ENCODE measurements at places on chromosomes 1 and 21.

GRCh38 chr1:229300099-229300757, 29.3 kb downstream of the RAB4A start:
- no peak for DNase-seq

GRCh38 chr1:34786521-34787325, 5.7 kb downstream of the GJB3 start:
- DNase-seq = peak; percentile 82

DNA sequence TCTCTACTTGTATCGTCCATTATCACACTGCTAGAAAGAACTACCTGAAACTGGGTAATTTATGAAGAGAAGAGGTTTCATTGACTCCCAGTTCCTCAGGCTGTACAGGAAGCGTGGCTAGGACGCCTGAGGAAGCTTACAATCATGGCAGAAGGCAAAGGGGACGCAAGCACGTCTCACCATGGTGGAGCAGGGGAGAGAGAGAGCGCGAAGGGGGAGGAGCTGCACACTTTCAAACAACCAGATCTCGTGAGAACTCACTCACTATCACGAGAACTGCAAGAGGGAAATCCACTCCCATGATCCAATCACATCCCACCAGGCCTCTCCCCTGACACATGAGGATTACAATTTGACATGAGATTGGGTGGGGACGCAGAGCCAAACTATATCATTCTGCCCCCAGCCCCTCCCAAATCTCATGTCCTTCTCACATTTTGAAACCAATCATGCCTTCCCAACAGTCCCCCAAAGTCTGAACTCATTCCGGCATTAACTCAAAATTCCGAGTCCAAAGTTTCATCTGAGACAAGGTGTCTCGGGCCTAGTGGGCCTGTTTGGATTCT, 8.0 kb downstream of the MMEL1 start:
- no peak for DNase-seq

- no peak for DNase-seq
Measured at GRCh38 chr1:64513545-64513944, 43.6 kb downstream of the CACHD1 start.

GRCh38 chr1:223337174-223337869, 26.7 kb downstream of the SUSD4 start:
- DNase-seq = peak; percentile 76

GRCh38 chr1:183719289-183719688, 66.2 kb upstream of the APOBEC4 start:
- DNase-seq = no peak

- no peak for DNase-seq
Measured at GRCh38 chr1:8359617-8360481, 41.9 kb downstream of the SLC45A1 start.

GRCh38 chr21:42475036-42475435, 21.0 kb downstream of the RSPH1 start:
- DNase-seq = no peak

DNA sequence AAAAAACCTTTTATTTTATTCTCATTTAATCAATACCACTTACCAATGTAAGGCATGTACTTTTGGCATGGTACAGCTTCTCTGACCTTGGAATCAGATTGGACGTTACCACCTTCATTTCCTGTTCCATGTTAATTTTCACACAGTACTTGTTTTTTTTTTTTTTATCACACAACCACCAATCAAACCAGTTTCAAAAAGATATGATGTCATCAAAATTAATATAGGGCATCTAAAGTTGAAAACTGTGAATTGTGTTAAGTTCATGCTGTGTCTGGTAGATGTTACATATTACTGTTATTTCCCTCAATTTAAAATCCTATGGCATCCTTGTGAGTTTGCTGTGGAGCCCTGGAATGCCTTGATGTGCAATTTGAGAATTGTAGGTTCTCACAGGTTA, 85.1 kb downstream of the NPHS2 start:
- no peak for DNase-seq

GRCh38 chr1:170864238-170864637, 71.1 kb upstream of the MROH9 start:
- no peak for DNase-seq

GRCh38 chr1:170967042-170967910, 31.9 kb downstream of the MROH9 start:
- DNase-seq = peak; percentile 38

DNA sequence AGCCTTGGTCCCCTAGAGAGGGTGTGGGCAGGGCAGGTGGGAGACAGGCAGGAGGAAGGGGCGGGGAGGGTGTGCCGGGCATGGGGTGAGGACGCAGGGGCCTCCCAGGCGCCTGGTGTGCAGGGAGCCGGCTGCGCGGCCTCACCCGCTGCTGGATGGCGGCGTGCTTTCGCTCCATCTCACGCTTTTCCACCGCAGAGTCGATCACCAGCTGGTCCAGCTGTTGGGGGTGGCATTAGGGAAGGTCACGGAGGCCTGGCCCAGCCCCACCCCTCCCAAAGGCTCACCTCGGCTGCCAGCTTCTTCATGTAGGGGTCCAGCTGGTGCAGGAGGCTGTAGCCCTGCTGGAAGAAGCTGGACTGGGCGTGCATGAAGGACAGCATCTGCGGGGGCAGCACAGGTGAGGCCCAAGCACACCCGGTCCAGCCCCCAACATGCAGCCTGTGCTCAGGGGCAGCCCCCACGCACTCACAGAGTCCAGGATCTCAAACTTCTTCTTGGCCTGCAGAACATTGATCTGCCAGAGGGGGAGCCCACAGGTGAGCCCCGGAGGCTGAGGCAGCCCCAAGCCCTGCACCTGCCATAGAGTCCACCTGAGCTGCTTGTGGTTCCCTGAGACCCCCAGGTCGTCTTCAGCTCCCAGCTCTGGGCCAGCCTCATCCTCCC, 7.9 kb downstream of the ACAP3 start:
- DNase-seq = peak; percentile 33

- DNase-seq = no peak
Measured at GRCh38 chr1:213987927-213988506, at the start of gene PROX1. TSS of gene PROX1 (plus strand) at chr1:213987973. CDS start at chr1:213996536, 8,563 bp downstream.

DNA sequence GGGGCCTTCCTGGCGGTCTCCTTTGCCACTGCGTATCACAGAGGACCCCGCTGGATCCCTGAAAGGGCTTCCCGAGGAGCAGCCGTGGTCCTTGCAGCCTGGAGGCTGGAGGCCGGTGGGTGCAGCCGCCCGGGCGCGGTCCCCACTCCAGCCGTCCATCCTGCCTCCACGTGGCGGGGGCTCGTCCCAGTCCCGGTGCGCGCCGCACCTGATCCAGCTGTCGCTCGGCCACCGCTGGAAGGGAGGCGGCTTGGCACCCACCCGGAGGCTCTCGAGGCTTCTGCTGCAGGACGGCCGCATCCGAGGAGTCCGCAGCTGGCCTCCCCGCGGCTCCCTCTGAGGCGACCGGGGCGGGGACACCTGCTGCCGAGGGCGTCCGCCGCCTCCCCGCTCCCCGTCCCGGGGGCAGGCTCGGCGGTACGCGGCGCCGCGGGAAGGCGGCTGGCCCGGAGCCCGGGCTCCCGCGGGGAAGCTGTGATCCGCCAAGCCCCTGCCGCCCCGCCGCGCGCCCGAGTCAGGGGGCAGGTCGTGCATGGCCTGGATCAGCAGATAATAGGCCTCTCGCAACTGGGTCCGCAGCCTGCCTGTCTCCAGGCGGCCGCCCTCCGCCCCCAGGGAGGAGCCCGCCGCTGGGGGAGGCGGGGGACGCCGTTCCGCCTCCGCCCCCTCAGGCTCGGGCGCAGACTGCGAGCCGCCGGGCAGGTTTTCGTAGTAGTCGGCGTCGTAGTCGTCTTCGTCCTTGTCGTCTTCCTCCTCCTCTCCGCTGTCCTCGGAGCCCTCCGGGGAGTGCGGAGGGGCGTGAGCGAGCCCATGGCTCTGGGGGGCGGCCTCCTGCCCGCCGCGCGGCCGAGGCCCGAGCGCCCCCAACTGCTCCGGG, at the start of gene SYDE2:
Gene SYDE2, minus strand, starts transcription at position 554 of the 877 bp plus-strand sequence. Its CDS starts 20 bp downstream, at position 534.
- no peak for DNase-seq

- DNase-seq = no peak
Measured at GRCh38 chr1:41041614-41042270, 20.2 kb upstream of the SLFNL1 start.

DNA sequence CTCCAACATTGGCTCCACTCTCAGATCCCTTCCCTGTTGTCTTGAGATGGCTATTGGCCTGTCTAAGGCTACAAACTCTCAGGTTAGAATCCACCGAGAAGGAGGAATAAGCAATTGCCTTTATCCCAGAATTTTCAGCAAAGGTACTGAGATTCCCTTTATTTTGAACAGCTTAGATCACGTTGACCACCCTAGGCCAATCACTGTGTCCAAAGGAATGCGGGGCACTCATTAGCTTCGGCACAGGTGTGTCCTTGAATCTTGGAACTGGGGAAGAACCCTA, 6.9 kb downstream of the S100A11 start:
- DNase-seq = no peak
